ENCODE measurements at places on chromosomes 6 and 20.
A peak's percentile ranks its signal among the peaks of the same experiment; 100 is the strongest.

DNA sequence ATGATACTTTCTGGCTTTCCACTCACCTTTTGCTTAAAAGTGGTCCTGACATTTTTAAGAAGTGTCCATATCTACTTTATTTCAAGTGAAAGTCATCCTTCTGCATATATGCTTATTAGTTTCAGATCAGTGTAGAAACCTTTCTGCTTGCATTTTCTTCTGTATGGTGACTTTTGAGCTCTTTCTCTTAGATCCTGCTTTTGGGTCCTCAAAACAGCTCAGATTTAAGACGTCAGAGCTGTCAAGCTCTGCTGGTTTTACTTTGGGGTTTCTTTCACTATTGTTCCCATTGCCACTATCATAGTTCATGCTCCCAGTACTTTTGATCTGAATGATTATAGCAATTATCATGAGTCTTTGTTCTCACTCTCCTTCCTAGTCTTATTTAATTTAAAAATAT lies 41.7 kb downstream of the BCKDHB start:
- no peak for DNase-seq

DNA sequence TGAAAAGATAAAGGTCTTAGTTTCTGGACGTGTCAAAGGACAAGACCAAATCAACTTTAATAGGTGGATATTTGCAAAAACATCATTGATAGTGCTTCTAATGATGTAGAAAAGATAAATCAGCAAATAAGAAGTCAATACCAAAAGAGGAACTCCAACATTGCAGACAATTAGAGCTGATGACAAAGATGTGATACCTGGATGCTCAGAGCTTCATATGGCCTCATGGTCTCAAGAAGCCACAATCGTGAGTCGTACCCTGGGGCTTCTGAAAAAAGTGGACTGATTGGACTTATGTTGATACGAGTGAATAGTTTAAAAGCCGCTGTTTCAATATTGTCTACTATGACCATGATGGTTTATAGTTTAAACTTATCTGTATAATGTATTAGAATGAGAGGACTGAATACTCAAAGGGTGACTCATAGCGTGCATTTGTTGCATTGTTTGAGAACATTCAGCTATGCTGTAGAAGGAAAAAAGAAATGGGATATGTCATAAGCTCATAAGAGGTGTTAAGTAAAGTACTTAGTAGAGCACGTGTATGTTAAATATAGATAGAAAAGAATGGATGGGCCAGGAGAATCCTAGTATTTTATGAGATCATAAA lies 54.6 kb upstream of the RIPOR2 start:
- no peak for DNase-seq

DNA sequence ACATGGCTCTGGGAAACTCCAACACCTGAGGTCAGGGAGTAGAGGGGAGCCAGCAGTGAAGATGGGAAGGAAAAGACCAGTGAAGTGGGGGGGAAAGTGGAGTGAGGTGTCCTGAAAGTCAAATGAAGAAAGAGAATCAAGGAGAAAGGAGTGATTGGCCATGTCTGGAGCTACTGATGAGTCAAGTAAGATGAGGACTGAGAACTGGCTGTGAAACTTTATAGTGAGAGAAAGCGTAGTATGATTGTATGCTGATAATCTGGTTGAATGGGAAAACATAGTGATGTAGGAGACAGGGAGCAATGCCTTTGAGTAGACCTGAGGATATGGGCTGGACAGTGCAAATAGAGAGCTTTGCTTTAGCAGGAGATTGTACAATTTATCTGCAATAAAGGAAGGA lies 183.6 kb upstream of the GMDS start:
- DNase-seq: no peak

DNA sequence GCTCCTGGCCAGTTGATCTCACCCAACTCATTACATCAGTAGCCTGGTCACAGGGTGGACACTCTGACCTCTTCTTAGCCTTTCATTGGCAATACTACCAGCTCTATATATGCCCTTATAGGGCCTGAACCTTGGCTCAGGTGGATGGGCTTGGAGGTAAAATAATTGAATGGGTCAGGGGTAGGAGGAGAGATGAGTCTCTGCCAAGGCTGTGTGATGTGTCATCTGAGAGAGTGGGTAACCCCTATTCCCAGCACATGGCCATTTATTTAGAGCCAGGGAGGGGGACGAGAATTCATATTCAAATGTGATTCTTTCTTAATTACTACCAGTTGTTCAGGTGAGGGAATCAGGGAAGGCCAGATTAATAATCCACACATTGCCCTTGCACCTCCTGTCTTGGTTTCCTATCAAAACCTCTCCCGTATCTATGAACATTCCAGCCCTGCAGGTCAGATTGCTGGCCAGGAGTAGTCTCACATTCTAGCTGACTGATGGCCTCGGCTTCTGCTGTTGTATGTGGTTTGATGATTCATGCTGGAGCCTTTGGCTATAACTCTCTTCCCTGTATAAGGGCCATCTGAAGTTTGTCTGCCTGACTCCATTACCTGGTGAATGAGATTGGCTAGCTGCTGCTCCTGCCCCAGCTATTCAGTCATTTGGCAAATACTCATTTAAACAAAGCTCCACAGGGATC lies 13.4 kb downstream of the C20orf173 start:
- peak; percentile 50 for DNase-seq

GRCh38 chr6:110629153-110629552 lies 152.7 kb upstream of the SLC22A16 start:
- no peak for DNase-seq

DNA sequence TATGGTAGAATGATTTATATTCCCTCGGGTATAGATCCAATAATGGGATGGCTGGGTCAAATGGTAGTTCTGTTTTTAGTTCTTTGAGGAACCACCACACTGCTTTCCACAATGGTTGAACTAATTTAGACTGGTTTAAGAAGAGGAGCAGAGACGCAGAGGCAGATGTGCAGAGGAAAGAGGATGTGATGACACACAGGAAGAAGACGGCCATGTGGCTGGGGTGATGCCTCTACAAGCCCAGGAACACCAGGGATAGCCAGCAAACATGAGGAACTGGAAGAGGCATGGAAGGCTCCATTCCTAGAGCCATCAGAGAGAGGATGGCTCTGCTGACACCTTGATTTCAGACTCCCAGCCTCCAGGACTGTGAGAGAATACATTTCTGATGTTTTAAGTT lies 218.3 kb upstream of the DTNBP1 start:
- no peak for DNase-seq

GRCh38 chr6:106886922-106887797 lies 87.4 kb downstream of the CD24 start:
- no peak for DNase-seq

- no peak for DNase-seq
Measured at GRCh38 chr6:155143578-155144106, 120.2 kb upstream of the CLDN20 start.

DNA sequence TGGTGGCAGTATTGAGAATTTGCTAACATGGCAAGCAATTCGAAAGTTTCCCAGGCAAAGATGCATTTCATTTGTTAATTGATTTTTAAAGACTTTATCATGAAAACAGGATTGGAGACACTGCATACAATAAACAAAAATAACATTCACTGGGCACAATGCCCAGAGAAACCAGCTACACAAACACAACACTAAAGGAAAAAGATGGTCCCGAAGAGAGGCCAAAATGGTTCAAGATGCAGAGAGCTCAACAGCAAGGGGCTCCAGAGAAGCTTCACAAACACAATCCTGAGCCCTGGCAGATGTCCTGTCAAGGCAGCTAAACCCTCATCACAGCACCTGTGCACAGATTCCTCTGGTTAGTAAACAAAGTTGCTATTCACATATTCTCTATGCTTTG lies 79.3 kb downstream of the INSM1 start:
- no peak for DNase-seq

DNA sequence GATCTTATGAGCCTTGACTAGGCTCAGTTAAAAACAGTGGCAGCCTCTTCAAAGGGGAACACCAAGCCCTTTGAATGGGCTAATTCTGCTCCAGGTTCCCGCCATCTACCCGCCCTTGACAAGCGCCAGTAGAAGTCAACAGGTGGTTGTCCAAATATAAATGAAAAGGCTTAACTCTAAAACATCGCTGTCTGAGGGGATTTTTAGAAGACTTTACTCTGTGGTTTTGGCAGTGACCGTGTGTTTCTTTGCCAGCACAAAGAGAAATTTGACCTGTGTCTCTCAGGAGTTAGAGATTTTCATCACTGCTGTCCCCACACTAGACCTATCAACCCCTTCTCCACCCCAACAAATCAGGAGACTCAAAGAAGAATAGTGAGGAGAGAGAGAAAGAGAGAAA lies 19.8 kb upstream of the SIM1 start:
- no peak for DNase-seq

- no peak for DNase-seq
Measured at GRCh38 chr6:111604259-111605099, 1.2 kb downstream of the TRAF3IP2 start.

- DNase-seq: no peak
Measured at GRCh38 chr20:49584418-49585382, 16.8 kb upstream of the PTGIS start.

- no peak for DNase-seq
Measured at GRCh38 chr20:50353289-50353961, 156.8 kb upstream of the PTPN1 start.

GRCh38 chr6:38646166-38646878 lies 6.6 kb upstream of the BTBD9 start:
- DNase-seq: no peak

DNA sequence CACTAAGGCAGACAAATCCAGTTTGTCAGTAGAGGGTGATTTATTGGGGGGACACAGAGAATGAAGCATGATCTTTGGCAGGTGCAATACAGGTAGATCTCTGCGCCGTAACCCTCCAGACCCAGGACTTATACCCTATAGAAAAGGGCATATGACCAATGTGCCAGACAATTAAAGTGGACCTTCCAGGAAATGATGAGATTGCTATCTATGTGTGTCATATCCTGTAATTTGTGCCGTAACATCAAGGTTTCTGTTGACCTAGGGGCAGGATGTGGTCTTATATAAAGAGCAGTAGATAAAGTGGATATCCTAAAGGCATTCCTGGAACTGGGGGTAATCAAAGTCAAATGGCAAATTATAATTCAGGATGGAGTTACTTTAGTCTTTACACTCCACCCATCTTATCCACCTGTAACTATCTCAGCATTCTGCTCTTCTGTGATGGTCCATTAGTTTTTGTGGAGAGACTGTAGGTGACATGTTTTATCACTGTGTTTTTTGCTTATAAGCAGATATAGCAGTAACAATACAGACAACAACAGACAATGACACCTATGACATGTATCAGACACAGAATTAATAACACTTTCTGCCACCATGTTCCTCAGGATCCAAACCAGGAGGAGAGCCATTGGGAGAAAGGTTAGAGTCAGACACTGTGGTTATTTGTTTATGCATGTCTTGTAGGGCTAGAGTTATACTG lies 43.1 kb upstream of the ZNF337 start:
- DNase-seq: no peak

DNA sequence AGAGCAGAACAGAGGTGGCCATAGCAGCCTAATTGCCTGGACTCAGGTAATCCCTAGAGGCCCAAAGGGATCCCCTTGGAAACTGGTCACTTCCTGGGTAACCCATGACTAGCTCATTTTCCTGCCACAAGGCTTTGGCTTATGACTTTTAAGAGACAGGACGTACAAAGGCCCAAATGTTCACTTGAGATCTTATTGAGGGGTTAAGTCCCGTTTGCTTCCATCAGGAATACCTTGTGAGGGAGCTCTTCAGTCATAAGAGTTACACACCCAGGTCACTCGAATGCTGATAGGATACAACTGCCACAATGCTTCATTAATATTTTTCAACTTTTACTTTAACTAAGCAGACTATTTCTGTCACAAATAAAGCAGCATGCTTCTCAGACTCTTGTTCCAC lies 51.7 kb downstream of the TMEM170B start:
- DNase-seq: no peak

GRCh38 chr6:5936140-5936539 lies 70.6 kb downstream of the NRN1 start:
- DNase-seq: peak; percentile 53

DNA sequence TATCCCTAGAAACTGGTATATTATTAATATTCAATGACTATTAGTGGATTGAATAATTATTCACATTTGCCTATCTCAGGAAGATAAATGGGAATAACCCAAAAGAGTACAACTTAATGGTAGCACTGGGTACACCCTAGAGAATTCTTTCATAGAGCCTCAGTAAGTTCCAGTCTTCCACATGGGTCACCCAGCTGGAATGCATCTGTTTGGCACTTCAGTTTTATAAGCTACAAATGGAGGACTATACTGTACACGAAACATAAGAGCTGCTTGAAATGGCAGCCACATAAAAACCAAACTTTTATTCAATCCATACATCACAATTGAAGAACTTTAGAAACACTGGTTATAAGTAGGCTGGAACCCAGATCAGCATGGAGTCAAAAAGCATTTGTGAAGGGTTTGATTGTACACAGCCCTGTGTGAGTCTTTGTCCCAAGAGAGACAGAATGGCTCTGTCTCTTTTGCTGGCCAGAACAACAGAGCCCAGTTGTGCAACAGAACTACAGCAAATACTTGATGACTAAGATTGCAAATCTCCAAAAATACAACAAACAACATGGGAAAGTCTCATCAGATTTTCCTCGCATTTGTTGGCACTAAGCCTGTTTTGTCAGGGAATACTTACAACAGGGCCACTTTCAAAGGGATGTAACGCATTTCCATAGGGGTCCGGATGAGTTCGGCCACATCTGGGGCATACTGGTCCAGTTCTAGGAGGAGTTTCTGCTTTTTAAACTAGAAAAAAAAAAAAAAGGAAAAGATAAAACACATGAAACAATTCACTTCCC lies 39.5 kb downstream of the PIGU start:
- peak; percentile 88 for DNase-seq

- no peak for DNase-seq
Measured at GRCh38 chr6:75436869-75437268, 56.7 kb downstream of the FILIP1 start.

DNA sequence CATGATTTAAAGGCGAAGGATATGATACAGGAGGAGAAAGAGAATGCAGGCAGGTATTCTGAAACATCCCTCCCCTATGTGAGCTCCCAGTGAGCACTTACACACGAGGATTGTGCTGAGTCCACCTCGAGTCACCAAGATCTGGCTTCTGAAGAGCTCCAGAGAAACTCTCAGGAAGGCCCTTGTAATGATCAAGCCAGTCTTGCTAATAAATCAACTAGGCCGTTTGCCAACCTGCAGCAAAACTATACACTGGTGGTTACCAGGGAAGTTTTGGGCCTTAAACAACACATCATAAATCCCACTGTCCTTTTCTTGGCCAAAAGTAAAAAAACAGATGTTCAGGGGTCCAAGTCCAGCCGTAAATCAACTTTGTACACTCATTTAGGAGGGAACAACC lies 79.2 kb downstream of the STXBP5 start:
- no peak for DNase-seq

DNA sequence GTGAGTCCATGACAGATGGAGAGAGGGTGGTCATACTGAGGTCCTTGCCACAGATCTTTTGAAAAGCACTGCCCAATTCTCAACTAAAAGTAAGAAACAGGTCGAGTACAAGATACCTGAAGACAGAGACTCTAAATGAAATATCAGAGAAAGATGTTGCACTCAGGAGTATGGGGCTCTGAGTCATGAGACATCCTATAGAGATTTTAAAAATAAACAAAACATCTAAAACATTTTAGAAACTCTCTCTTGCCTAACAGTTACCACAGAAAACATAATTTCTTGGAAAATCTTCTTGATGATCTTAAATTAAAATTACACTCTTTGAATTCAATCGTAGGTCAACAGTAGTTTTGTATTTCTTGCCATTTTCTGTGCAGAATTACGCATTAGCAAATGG lies 348.9 kb upstream of the MARCKS start:
- no peak for DNase-seq

- peak; percentile 28 for DNase-seq
Measured at GRCh38 chr6:13355043-13355945, 27.0 kb upstream of the TBC1D7 start.

GRCh38 chr20:10307359-10307735 lies 88.7 kb downstream of the SNAP25 start:
- DNase-seq: no peak
